ENCODE measurements at places on chromosomes 16 and 17. TPM values are rescaled to one million over a fixed set of nuclear protein-coding genes. Genes with fewer than 3 reads are reported as not detected.

DNA sequence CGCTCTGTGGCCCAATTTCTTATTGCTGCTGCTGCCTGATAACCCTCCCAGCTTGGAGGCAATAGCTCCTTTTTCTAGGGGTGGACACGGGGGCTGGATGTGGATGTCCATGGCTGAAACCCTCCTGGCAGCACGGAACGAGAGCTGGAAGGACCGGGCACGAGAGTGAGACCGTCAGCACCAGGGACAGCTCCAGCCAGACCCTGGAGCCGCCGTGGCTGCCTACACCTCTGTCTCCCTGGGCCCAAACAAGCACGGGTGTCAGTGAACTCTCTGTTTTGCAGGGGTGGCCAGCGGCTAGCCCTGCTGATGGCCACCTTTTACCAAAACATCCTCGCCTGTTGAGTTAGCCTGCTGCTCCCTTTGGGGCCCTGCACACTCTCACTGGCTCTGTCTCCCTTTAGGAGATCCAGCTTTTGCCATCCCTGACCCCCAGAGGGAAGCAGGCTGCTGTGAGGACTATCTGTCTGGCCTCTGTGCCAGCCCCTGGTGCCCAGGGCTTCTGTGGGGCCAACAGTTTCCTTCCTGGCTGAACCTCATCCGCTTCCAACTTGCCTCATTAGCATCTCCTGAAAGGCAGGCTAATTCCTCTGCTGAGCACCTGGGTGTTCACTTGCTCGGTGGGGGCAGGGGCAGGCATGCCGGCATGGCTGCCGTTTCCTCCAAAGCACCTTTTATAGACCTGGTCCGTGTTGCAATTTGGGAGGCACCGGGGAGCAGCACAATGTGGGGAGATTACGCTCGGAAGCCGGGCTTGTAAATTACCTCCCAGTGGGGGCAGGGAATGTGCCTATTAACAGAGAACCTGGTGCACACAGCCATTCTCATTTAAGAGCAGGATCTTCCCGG is 118.1 kb downstream of the ENGASE start:
- H3K4me3 ChIP-seq: no peak overlapping the region
- H3K36me3 ChIP-seq: no peaks in the 10 kb centered on the region
- DNase-seq: no peak
- peaks cover 34% of the 10 kb centered on the region for H3K27me3 ChIP-seq
- H3K4me1 ChIP-seq: no peaks in the 10 kb centered on the region

- no peaks in the 10 kb centered on the region for H3K4me1 ChIP-seq
- no peaks in the 10 kb centered on the region for H3K36me3 ChIP-seq
- no peak overlapping the region for H3K27ac ChIP-seq
- no peaks in the 10 kb centered on the region for H3K27me3 ChIP-seq
These were observed 132.7 kb downstream of the CCDC182 start for GRCh38 chr17:57612202-57613071.

DNA sequence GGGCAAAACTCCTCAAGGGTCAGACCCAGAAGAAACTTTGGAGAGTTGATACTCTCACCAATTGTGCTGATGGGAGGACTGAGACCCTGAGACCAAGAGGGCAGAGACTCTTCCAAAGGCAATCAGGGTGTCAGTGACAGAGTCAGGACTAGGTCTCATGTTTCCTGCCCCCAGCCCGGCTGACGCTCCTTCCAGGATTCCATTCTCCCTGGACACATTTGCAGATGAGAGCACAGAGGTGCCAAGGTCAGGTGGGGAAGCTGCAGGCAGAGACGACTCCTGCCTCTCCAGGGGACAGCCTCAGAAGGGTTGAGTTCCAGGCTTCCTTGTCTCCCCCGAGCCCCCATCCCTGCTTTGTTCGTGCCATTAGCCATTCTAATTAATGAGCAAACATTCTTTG is 174.1 kb downstream of the WSCD1 start:
- no peaks in the 10 kb centered on the region for H3K27me3 ChIP-seq
- H3K4me1 ChIP-seq: no peaks in the 10 kb centered on the region
- H3K36me3 ChIP-seq: no peaks in the 10 kb centered on the region

Gene PITPNM3
- polyA plus RNA-seq: 0.29 TPM

GRCh38 chr17:7843536-7844291 is 9.7 kb downstream of the KDM6B start:
- H3K36me3 ChIP-seq: peaks cover 33% of the 10 kb centered on the region
- H3K27ac ChIP-seq: peak overlapping the region; percentile 100
- no peaks in the 10 kb centered on the region for H3K27me3 ChIP-seq

Gene NOTUM
- polyA plus RNA-seq: not detected

Gene SLC35G6
- not detected for polyA plus RNA-seq

- peak overlapping the region; percentile 74 for H3K27ac ChIP-seq
- peak overlapping the region; percentile 21 for H3K4me3 ChIP-seq
- no peaks in the 10 kb centered on the region for H3K27me3 ChIP-seq
These were observed 76.0 kb downstream of the METRNL start for GRCh38 chr17:83155128-83156121.

DNA sequence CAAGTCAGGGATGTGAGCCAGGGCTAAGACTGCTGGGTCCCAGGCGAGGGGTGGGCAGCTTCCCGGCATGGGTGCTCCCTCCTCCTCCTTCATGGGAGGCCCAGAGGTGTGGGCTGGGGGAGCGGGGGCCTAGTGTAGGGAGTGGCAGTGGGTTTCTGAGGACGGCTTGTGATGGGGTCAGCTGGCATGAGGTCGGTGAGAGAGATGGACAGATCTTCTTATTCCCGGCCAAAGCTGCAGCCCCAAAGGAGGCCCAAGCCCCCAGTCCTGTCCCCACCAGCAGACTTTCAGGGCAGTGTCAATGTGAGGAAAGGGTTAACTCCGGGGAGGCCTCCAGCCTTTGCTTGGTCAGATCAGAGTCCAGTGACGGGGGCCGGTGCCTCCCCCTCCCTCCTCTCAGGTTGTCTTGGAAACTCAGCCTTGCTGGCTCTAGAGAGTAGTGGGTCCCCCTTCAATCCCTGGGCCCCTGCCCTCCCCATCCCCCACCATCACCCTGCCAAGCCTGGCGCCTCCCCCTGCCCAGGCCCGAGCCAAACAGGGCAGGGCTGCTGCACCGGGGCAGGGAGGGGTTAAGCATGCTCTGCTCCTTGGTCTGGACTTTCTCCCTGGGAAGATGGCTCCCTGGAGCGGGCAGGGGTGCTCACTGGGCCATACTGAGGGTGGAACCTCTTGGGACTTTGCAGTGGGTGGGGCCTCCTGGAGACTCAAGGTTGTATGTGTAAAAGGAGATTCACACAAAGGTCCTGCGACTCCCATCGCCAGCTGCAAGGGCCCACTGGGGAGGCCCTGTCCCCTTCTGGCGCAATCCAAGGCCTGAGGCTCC is 12.4 kb downstream of the NAT9 start:
- no peak overlapping the region for H3K27ac ChIP-seq
- no peak overlapping the region for H3K4me3 ChIP-seq
- H3K36me3 ChIP-seq: peaks cover 40% of the 10 kb centered on the region
- DNase-seq: no peak

DNA sequence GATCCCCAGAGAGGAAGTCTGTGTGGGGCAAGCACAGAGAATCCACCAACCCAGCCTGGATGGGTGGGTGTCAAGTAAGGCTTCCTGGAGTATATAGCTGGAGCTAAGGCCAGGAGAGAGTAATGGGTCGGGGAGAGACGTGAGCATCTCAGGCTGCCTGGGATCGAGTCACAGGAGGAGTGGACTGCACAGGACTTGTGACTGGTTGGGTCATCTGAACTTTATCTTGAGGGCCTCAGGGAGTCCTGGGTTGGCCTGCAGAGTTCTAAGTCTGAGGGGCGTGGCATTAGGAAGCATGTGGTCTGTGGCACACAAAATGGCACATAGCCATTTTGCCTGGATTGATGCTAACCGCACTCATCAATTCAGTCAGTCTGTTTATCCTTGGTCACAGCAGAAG is 1.5 kb downstream of the PLA2G15 start:
- DNase-seq: no peak
- H3K36me3 ChIP-seq: peaks cover 30% of the 10 kb centered on the region
- H3K27me3 ChIP-seq: no peaks in the 10 kb centered on the region
- H3K27ac ChIP-seq: peak overlapping the region; percentile 61

DNA sequence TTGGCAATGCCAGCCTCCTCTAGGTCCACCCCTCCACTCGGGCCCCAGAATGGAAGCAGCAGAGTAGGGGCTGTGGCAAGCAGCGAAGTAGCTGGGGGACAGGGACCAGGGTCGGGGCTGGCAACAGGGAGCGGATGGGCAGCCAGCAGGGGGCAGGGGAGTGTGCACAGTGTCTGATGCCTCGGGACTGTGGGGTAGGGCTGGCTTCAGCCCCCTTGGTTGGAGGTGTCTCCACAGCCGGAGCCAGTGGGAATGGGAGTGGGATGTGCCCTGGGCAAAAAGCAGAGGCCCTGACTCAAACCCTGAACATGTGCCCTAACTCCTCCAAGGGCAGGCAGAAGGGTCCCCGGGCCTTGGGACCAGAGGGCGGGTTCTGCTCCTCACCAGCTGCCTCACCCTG is 18.5 kb upstream of the ARHGAP27 start:
- H3K27ac ChIP-seq: no peak overlapping the region
- no peak for DNase-seq
- peaks cover 21% of the 10 kb centered on the region for H3K4me1 ChIP-seq
- H3K36me3 ChIP-seq: peaks cover 69% of the 10 kb centered on the region

- DNase-seq: no peak
- H3K36me3 ChIP-seq: no peaks in the 10 kb centered on the region
- H3K4me3 ChIP-seq: no peak overlapping the region
- H3K27me3 ChIP-seq: no peaks in the 10 kb centered on the region
- H3K4me1 ChIP-seq: peaks cover 18% of the 10 kb centered on the region
- no peak overlapping the region for H3K27ac ChIP-seq
These were observed 15.1 kb downstream of the FOXJ1 start for GRCh38 chr17:76125922-76126321.

DNA sequence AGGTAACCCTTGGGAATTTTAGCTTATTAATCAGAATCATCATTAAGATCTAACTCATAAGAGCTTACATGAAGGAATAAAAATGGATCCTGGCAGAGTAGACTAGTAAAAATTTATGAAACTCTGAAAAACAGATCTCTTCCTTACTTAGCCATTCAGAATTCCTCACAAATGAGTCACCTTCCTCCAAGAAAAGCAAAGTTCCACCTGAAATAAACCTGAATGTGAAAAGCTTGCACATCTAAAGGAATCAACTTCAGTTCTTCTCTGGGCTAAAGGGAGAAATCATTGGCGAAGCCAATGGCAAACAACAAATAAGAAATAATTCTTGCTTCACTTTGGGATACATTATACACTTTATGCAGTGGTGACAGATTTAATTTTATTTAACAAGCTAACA is 22.7 kb downstream of the MYO1D start:
- no peak overlapping the region for H3K27ac ChIP-seq
- no peak overlapping the region for H3K4me3 ChIP-seq
- peaks cover 4% of the 10 kb centered on the region for H3K27me3 ChIP-seq
- H3K4me1 ChIP-seq: no peaks in the 10 kb centered on the region
